ENCODE measurements at places on chromosomes 2 and 18.
A peak's percentile ranks its signal among the peaks of the same experiment; 100 is the strongest.

- no peak for DNase-seq
Measured at GRCh38 chr2:100767810-100768806, 51.8 kb upstream of the NPAS2 start.

- DNase-seq = no peak
Measured at GRCh38 chr2:237806334-237806733, 7.8 kb downstream of the RBM44 start.

DNA sequence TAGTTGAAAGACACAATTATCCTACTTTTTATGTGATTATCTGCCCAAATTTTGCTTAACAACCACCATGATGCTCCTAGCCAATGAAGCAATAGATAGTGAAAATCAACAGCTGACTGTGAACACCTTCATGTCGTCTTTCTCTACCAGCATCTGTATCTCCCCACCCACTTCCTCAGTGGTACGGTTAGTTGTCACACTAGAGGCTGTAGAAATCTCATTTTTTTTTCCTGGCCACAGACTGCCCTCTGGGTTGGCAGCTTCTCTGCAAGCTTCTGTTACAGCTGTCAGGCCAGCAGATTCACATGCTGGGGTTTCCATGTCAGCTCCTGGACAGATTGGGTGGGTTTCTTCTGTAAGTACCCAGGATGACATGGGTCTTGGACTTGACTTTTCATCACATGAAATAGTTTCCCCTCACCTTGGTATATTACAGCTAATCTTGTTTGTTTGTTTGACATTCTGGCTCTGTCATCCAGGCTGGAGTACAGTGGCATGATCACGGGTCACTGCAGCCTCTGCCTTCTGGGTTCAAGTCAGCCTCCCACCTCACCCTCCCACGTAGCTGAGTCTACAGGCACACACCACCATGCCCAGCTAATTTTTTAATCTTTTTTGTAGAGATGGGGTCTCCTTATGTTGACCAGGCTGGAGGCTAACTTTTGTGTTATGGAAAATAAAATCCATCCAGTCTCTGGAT lies 24.3 kb downstream of the STAT4 start:
- DNase-seq = no peak

GRCh38 chr2:240166761-240167587 lies 26.5 kb upstream of the OTOS start:
- no peak for DNase-seq

DNA sequence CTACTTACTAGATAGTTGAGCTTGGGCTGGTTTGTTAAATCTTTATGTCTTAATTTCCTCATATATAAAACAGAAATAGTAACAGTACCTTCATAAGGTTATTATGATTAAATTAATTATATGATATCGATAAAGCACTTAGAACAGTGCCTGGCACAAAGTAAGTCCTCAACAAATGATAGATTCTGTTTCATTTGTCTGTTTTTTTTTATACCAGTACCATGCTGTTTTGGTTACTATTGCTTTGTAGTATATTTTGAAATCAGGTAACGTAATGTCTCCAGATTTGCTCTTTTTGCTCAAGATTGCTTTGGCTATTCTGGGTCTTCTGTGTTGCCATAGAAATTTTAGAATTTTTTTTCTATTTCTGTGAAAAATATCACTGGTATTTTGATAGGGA lies 66.3 kb downstream of the DYM start:
- DNase-seq = no peak

- peak; percentile 39 for DNase-seq
Measured at GRCh38 chr2:204544961-204545860, at the start of gene PARD3B. Gene PARD3B (plus strand): TSS chr2:204545475. CDS start chr2:204546000, 525 bp downstream.

- DNase-seq = no peak
Measured at GRCh38 chr18:59932401-59932800, 32.6 kb downstream of the PMAIP1 start.

GRCh38 chr2:86645752-86646151 lies 22.1 kb upstream of the RNF103 start:
- DNase-seq = no peak
